ENCODE measurements at places on chromosomes 5 and 9. TPM values are rescaled to one million over a fixed set of nuclear protein-coding genes. Genes with fewer than 3 reads are reported as not detected.

DNA sequence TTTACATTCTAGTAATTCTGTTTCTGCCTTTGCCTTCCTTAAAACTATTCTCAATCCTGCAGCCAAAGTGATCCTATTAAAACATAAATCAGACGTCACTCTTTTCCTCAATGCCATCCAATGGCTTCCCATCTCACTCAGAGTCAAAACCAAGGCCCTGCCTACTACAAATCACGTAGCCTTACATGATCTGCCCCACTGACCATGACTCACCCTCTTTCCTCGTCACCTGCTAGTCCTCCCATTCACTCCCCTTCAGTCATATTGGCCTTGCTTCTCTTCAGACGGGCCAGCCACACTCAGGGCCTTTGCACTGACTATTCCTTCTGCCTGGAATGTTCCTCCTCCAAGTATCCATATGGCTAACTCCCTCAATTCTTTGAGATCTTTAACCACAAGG lies 39.0 kb upstream of the DMXL1 start:
- DNase-seq = no peak

Gene SPINK4
- total RNA-seq = not detected

DNA sequence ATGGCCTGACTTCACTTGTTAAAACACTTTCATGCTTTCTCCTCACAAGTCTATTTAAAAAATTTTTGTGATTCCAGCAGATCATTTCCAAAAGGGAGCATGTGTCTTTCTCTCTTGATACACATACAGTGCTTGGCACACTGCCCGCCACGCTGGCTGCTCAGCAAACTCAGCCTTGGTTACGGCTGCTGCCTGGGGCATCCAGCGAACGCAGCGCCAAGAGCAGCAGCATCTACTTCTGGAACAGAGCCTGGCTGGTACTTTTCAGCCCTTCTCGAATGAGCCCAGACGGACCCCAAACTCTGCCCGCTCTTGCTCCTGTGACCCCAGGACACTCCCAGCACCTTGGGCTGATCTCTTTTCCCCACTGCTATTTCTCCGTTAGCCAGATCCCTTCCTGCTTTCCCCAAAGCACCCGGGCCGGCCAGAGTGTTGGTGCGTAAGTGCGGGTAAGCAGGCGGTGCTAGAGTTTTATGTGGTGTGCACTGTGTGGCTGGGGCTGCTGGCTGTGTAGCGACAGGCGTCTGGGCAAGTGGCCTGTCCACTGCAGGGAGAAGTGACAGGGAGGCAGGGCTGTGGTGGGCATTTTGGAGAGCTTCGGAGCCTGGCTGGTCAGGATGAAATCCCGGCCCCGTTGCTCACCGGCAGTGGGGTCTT lies 73.2 kb downstream of the SH3PXD2B start:
- DNase-seq = peak; percentile 62

DNA sequence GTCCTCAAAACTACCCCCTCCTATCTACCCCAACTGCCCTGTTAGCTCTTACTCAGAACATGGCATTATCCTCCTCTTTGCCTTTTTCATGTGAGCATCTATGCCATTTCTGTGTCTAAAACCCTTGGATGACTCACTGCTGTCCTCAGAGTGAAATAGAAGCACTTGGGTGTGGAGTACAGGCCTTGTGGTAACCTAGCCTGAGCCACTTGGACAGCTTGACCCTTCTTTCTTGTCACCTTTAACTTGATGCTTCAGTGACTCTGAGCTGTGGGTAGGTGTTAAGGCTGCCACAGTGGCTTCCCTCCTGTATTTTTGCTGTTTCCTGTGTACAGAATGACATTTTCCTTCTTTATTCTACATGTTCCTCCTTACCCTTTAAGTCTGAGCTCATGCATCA lies 391.4 kb downstream of the SH3GL2 start:
- DNase-seq = no peak

DNA sequence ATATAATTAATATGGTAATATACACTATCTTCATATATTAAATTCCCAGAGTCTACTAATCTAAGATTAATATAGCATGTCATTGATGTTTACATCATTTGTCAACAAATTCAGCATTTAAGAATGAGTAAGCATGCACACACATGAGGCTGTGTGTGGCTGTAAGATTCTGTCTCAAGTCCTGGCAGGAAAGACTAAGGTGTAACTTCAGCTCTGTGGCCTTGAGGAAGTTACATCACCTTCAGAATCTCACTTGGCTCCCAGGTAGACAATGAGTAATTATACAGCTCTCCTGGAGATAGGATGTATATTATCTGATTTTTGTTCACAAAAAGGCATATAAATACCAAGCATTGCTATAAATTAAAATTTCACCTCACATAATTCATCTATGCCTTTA lies 119.4 kb upstream of the IQGAP2 start:
- DNase-seq = no peak

DNA sequence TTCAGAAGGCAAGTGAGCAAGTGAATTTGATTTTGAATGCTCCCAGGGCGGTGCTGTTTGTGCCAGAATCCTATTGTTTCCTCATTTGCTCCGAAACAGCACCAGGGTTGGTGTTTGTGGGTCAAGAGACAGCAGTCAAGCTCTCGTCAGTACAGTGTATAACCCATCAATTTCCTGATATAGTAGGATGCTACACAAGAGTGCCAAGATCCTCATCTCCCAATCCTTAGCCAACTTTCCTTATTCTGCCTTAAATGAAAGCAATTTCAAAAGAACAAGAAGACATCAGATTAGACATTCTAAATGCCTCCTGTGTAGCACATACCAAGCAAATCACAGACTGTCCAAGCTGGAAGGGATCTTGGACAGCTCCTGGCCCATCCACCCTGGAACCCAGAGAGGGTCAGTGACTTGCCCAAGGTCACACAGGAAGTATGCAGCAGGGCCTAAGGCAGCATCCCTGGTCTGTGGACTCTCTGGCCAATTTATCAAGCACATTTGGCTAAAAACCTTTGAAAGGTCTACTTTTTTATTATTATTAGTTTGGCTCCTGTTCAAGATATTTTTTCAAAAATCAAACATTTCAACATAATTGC lies 4.5 kb downstream of the WHRN start:
- no peak for DNase-seq

DNA sequence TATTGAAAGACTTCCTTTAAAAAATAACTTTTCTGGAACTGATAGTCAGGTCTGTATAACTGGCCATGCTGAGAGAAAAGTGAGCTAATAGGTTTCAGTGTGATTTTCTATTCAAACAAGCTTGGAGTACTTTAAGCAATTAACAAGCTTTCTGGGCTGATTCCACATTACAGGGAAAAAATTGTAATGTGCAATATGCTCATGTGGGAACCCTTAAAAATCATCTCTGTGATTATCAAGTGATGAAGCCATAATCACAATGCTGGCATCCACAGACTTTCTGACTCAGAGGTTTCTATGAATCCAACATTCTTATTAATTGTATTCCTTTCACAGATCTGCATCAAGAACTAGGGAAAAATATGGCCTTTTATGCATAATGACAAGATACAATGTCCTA lies 212.2 kb upstream of the ACO1 start:
- no peak for DNase-seq

Measured in HFFc6 (cell line).